ENCODE measurements at places on chromosomes 12 and 14. TPM values are rescaled to one million over a fixed set of nuclear protein-coding genes. Genes with fewer than 3 reads are reported as not detected.

The TAS2R7 gene
- not detected for total RNA-seq

The CYP46A1 gene
- 2.9 TPM for total RNA-seq

The ADAM21 gene
- 0.12 TPM for total RNA-seq

The SCNN1A gene
- total RNA-seq = 23.1 TPM

The NYNRIN gene
- 38.3 TPM for total RNA-seq

The ERP27 gene
- total RNA-seq = 22.8 TPM

DNA sequence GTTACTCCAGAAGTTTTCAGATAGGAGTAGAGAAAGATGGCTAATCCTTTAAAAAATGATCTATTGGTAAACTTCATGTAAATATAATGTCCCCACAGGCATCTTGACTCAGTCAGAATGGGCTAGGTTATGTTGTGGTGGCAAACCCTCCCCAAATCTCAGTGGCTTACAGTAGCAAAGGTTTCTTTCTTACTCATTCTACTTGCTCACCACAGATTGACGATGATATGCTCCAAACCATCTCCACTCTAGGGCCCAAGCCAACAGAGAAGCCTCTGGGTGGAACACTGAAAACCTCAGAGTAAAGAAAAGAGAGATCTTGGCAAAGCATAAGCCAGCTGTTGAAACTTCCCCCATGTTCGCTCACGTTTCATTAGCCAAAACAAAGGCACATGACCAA lies 146.4 kb downstream of the EMP1 start:
- DNase-seq = no peak
- H3K36me3 ChIP-seq = no peaks in the 10 kb centered on the region
- H3K4me1 ChIP-seq = no peaks in the 10 kb centered on the region
- no peak overlapping the region for H3K4me3 ChIP-seq
- H3K27me3 ChIP-seq = peaks cover 6% of the 10 kb centered on the region
- no peak overlapping the region for H3K27ac ChIP-seq

- H3K27me3 ChIP-seq = peaks cover 19% of the 10 kb centered on the region
- H3K4me3 ChIP-seq = no peak overlapping the region
- DNase-seq = no peak
- peaks cover 4% of the 10 kb centered on the region for H3K4me1 ChIP-seq
Measured at GRCh38 chr14:97618917-97619690, 821.9 kb downstream of the VRK1 start.

GRCh38 chr14:37588667-37588955 lies 6.4 kb downstream of the FOXA1 start:
- DNase-seq = no peak

GRCh38 chr12:82034769-82035168 lies 275.6 kb upstream of the PPFIA2 start:
- H3K27me3 ChIP-seq = no peaks in the 10 kb centered on the region
- no peaks in the 10 kb centered on the region for H3K36me3 ChIP-seq
- no peak overlapping the region for H3K27ac ChIP-seq
- no peak for DNase-seq

GRCh38 chr14:35229084-35229791 lies 62.9 kb upstream of the PSMA6 start:
- peaks cover 6% of the 10 kb centered on the region for H3K4me1 ChIP-seq
- no peak overlapping the region for H3K27ac ChIP-seq
- DNase-seq = no peak
- no peak overlapping the region for H3K4me3 ChIP-seq

GRCh38 chr14:53532853-53533252 lies 379.7 kb upstream of the DDHD1 start:
- DNase-seq = no peak
- H3K27ac ChIP-seq = no peak overlapping the region
- H3K27me3 ChIP-seq = no peaks in the 10 kb centered on the region
- no peak overlapping the region for H3K4me3 ChIP-seq
- H3K36me3 ChIP-seq = no peaks in the 10 kb centered on the region
- peaks cover 9% of the 10 kb centered on the region for H3K4me1 ChIP-seq

DNA sequence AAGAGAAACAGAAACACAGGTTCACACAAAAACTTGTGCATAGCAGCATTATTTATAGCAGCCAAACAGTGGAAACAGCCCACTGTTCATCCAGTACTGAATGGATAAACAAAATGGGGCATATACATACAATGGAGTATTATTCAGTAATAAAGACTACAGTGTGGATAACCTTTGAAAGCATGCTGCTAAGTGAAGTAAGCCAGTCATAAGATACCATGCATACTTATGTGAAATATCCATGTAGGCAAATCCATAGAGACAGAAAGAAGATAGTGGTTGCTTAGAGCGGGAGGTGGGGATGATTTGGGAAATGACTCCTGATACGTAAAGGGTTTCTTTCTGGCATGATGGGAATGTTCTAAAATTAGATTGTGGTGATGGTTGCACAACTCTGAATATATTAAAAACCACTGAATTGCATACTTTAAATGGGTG lies 99.4 kb downstream of the CRADD start:
- DNase-seq = no peak
- no peaks in the 10 kb centered on the region for H3K36me3 ChIP-seq
- no peaks in the 10 kb centered on the region for H3K4me1 ChIP-seq
- no peaks in the 10 kb centered on the region for H3K27me3 ChIP-seq

All from progenitor cell of endocrine pancreas (in vitro differentiated cells).